ENCODE measurements at places on chromosomes 5 and 9.

GRCh38 chr9:26263478-26263877 is 585.2 kb upstream of the TUSC1 start:
- no peak for DNase-seq

- no peak for DNase-seq
Measured at GRCh38 chr9:113932906-113933584, 56.9 kb downstream of the ZNF618 start.

DNA sequence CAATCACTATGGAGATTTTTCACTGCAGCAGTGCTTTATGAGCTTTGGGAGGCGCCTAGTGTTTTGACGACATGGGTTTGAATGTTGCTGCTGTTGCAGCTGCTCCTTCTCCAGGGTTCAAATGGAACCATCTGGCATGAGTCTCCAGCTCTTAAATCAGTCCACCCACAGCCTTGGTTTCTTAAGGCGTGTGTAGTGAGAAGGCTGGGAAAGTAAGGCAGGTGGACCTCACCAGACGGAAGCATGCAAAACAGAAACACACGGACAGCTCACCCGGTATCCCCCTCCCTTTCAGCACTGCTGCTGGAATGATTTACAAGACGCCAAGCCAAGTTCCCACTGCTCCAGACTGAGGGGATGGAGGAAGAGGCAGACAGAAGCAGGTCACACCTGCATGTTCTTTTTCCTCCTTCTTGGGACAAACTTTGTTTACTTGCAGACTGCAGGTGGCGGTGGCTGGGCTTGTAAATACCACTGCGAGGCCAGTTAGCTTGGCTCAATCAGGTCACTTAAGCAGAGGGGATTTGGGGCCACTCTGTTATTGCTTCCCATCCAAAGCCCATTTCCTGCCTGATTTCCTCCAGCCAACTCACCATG is 47.4 kb downstream of the ADAM19 start:
- no peak for DNase-seq

DNA sequence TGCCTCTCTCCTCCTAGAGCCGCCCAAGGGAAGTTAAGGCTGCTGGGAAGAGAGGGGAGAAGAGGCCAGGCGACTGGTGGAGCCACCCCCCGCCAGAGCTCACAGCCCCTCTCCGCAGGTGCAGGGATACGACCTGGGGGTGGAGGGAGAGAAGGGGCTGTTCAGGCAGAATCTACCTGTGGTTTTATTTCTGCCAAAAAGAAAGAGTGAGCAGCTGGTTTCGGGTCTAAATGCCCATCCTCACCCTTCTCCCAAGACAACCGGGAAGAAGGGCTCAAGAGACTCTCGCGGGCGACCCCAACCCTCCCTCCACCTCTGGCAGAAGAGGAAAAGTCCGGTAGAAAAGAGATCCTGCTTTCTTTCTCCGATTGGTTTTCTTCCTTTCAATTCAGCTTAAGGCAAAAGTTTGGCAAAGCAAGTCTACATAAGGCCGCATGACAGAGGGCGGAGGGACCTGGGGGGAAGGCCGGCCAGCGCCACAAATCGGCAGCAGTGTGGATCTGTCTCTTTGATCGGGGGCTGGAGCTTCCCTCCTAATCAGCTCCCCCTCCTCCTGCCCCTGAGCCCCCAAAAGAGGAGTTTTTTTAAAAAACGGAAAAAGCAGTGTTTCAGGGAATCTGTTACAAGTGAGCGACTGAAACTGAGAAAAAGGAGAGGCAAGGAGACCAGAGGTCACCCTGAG is 16.3 kb downstream of the FAM78A start:
- no peak for DNase-seq

GRCh38 chr5:153400931-153401330 is 89.5 kb upstream of the GRIA1 start:
- DNase-seq: no peak
